Fibroblast of lung (primary cell): ENCODE measurements at places on chromosomes 12 and 14. TPM values are rescaled to one million over a fixed set of nuclear protein-coding genes. Genes with fewer than 3 reads are reported as not detected.

The IL31 gene
- total RNA-seq: not detected in 2 replicates

The RNF212B gene
- not detected in 2 replicates for total RNA-seq

The CHPT1 gene
- 62.9 and 65.2 TPM in 2 replicates for total RNA-seq

The CDH24 gene
- total RNA-seq: 5.6 and 6.2 TPM in 2 replicates

The DPPA3 gene
- total RNA-seq: not detected in 2 replicates

The TMEM30B gene
- 0.51 and 0.83 TPM in 2 replicates for total RNA-seq

The DCN gene
- 586 and 902 TPM in 2 replicates for total RNA-seq

The SETD3 gene
- total RNA-seq: 38.3 and 43.1 TPM in 2 replicates

The MAP4K5 gene
- total RNA-seq: 40.6 and 41.1 TPM in 2 replicates

The PTGER2 gene
- total RNA-seq: 30.0 and 38.8 TPM in 2 replicates

The MYF6 gene
- under 0.01 TPM in 1 of 2 replicates, not detected in the other for total RNA-seq

The EFS gene
- total RNA-seq: 8.5 and 12.2 TPM in 2 replicates

The IGF1 gene
- total RNA-seq: 0.83 and 1.3 TPM in 2 replicates

The CLEC2A gene
- not detected in 2 replicates for total RNA-seq

The TMTC1 gene
- total RNA-seq: 92.5 and 222 TPM in 2 replicates

The NTS gene
- not detected in 2 replicates for total RNA-seq

The RITA1 gene
- total RNA-seq: 11.6 and 11.8 TPM in 2 replicates

The TAS2R9 gene
- 0.17 TPM in 1 of 2 replicates, not detected in the other for total RNA-seq

The DEGS2 gene
- under 0.01 and 0.26 TPM in 2 replicates for total RNA-seq

The GDF3 gene
- not detected in 2 replicates for total RNA-seq

The ACSM4 gene
- total RNA-seq: not detected in 2 replicates

The RHNO1 gene
- total RNA-seq: 16.7 and 29.7 TPM in 2 replicates

The SVOP gene
- total RNA-seq: not detected in 2 replicates

The CPNE6 gene
- total RNA-seq: not detected in 2 replicates

The TAS2R7 gene
- not detected in 2 replicates for total RNA-seq

The GZMB gene
- total RNA-seq: not detected in 2 replicates

The GUCY2C gene
- not detected in 2 replicates for total RNA-seq

The JPH4 gene
- not detected in 2 replicates for total RNA-seq

The RTN1 gene
- total RNA-seq: under 0.01 and 0.17 TPM in 2 replicates

The PPP1R1A gene
- total RNA-seq: not detected in 2 replicates

The PMCH gene
- total RNA-seq: not detected in 2 replicates

The INHBC gene
- not detected in 2 replicates for total RNA-seq

The MAP3K12 gene
- 37.8 and 40.8 TPM in 2 replicates for total RNA-seq

The ASB2 gene
- total RNA-seq: 0.51 and 0.99 TPM in 2 replicates

The OR4K2 gene
- total RNA-seq: not detected in 2 replicates

The APOLD1 gene
- 1.5 and 3.1 TPM in 2 replicates for total RNA-seq

The PNN gene
- 13.1 and 14.4 TPM in 2 replicates for total RNA-seq

The HOTAIR gene
- not detected in 2 replicates for total RNA-seq

The CCDC197 gene
- not detected in 2 replicates for total RNA-seq

The MGP gene
- total RNA-seq: 2.0 and 38.0 TPM in 2 replicates

The CCDC184 gene
- total RNA-seq: under 0.01 and 0.17 TPM in 2 replicates

The FAM90A1 gene
- total RNA-seq: 0.26 and 0.33 TPM in 2 replicates

The FGD6 gene
- total RNA-seq: 3.3 and 5.6 TPM in 2 replicates

The KRT85 gene
- not detected in 2 replicates for total RNA-seq

The FITM1 gene
- total RNA-seq: under 0.01 TPM in 1 of 2 replicates, not detected in the other

The KERA gene
- total RNA-seq: not detected in 2 replicates

The MUCL1 gene
- not detected in 2 replicates for total RNA-seq

The LUM gene
- total RNA-seq: 217 and 240 TPM in 2 replicates

The PIANP gene
- total RNA-seq: under 0.01 and 0.17 TPM in 2 replicates

The KICS2 gene
- 8.5 and 9.7 TPM in 2 replicates for total RNA-seq

The CEBPE gene
- total RNA-seq: not detected in 2 replicates

The RDH16 gene
- 0.17 and 0.26 TPM in 2 replicates for total RNA-seq

The PPM1H gene
- total RNA-seq: 0.51 and 3.1 TPM in 2 replicates

The RTRAF gene
- total RNA-seq: 73.2 and 222 TPM in 2 replicates
